ENCODE measurements at places on chromosomes 7 and 10.

DNA sequence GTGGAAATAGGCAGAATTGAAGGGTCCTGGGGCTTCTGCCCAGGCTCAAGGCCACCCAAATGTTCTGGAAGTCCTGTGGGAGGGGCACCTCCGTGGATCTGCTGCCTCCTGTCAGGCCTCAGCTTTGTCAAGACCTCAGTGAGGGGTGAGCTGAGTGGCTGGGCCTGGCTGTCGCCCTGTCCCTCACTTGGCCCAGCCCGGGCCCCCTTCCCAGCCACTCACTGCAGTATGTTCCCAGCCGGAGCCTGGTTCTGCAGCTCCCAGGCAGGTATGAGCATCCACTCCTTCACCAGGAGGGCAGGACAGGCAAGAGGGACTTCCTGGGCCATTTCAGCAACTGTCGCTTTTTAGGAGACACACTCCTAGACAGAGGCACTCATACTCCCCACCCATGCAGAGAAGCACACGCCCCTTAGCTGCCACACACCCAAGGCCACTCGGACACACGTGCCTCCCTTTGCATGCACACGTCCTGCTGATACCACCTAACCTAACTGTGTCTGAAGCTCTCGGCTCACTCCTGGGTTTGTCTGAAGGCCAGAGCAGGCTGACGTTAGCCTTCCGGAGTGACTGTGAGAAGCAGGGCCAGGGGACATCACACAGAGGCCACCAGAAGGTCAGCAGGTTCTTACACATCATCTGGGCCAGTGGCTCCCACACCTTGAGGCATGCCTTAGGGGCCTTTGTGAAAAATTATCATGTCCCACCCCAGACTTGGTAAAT, 72.2 kb upstream of the COL13A1 start:
- no peak for DNase-seq

- no peak for DNase-seq
Measured at GRCh38 chr10:89655722-89656121, 10.7 kb upstream of the PANK1 start.

GRCh38 chr10:80205477-80206276, at the start of gene ANXA11:
ANXA11 (minus strand) TSS chr10:80205537; CDS start chr10:80172861, 32,676 bp downstream.
- DNase-seq, result peak; percentile 53

DNA sequence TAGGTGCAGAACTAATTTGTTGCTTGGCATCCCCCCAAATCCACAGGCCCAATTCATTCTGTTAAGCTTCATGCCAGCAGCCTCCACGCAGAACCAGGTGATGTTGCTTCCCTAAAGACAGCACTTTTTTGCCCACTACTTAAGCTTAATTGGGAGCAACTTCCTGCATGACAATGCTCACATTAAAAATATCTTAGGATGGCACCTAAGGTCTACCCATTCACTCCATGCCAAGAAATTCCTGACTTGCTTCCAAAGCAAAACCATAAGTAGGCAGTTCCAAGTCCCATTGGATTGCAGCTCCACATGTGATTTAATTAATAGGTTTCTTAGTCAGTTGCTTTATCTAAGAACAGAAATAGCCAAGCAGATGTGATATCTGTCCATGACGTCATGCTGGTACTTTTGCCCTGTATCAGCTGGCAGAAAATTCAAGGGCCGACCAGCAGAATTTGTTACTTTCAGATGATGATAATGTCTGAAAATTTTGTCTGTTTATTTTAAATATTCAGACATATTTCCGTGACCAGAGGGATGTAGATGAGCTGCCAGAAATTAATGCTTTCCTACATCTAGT, 325.5 kb downstream of the LHFPL3 start:
- no peak for DNase-seq

DNA sequence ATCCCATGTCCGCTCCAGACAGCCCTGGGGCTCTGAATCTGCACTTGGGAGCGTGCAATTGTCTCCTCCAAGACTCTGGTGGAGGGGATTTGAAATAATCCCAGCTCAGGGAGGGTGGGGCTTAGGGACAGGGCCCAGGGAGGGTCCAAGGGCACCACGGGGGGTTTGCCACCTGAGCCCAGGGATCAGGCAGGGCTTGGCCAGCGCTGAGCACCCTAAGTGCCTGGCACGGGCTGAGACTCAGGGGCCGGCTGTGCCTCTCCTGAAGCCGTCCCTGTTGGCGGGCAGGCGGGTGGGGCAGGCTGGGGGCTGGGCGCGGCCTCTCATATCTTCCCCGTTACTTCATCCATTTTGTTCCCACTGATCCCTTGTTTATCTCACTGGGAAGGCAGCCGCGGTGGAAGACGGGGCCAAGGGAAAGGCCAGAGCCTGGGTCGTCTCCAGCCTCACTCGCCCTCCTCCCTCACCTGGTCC, 41.8 kb upstream of the ELN start:
- DNase-seq, result no peak

DNA sequence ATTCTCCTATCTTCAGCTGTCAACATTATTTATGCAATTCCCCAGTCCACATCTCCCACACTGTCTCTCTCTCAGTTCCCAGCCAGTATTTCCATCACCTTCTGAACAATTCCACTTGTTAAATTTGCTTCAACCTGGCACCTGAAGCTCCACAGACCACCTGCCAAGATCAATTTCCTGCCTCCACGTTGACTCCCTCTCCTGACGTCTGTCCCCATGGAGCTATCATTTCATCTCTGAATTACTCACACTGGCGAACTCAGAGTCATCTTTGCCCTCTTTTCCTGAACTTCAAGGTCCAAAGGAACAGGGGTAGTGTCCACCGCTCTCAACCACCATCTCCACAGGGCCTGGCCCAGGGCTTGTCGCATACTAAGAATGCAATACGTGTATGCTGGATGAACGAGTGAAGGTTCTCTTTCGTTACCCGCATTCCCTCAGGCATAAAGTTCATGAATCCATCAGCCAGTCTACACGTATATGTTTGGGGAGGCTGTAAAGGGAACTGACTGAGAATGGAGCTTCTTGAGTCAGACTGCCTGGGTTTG, 183.3 kb downstream of the JCAD start:
- DNase-seq, result no peak

GRCh38 chr10:110813743-110814472, 57.8 kb upstream of the PDCD4 start:
- DNase-seq, result no peak

DNA sequence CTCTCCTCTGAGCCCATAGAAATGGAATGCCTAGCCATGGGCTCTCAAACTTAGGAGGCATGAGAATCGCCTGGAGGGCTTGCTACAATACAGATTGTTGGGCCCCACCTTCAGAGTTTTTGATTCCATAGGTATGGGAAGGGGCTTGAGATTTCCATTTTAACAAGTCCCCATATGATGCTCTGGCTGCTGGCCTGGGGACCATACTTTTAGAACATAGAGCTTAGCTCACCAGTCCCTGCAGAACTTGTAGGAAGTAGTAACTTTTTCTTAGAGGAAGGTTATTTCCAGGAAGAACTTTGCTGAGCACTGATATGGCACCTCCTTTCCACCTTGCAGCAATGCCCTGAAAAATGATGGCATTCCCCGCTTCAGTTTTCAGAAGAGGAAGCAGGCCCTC, 177.0 kb upstream of the ZMIZ1 start:
- no peak for DNase-seq

GRCh38 chr10:74851831-74852230, 25.4 kb downstream of the KAT6B start:
- DNase-seq, result no peak

- DNase-seq, result no peak
Measured at GRCh38 chr7:157009778-157010587, 480 bp downstream of the MNX1 start.

GRCh38 chr7:101059620-101059942, 25.7 kb upstream of the TRIM56 start:
- DNase-seq, result no peak

DNA sequence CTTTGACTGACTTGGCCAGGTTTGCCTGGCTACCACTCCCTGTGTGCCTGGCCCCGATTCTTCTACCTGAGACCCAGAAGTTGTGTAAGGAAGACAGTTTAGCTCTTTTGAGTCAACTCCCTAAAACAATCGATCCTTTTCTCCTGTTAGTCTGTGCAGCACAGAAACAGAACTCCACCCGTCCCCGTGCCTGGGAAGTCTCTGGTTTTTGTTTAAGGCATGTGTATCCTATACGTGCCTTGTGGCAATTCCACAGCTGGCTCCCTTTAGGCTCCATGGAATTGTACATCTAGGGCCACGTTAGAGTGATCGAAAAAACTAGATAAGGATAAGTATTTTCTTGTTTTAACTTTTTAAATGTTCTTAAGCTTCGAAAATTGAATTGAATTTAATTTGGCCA, 131.6 kb downstream of the BICC1 start:
- no peak for DNase-seq

DNA sequence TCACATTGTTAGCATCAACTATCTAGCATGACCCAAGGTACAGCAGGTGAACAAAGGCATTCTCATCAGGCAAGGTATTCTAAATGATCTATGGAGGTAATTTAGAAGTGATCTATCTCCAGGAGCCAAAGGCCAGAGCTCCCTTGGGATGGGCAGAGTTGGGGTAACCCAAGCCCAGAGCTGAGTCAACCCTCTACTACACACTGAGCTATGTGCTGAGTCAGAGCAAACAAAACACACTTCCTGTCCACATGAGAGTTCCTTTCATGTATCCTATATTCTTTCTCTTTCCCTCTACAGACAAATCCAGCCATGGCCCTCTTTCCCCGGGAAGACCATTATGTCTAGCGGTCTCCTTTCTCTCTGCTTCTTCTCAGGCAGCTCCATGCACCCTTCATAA, 68.2 kb upstream of the AGK start:
- no peak for DNase-seq

DNA sequence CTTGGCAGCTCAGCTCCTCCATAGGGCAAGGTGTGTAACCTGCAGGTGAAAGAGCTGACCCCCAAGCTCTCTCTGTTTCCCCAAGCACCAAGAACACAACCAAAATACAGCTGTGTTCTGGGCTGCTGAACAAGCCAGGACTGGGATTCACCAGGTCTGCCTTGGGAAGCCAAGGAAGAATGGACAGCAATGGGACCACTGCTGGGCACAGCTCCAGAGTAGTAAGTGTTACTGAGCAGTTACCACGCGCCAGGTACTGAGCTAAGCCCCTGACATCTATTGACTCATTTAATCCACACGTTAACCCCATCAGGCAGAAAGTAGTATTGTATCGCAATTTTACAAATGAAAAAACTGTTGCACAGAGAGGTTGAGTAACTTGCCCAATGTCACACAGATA, 168.3 kb downstream of the GRID1 start:
- no peak for DNase-seq

- no peak for DNase-seq
Measured at GRCh38 chr7:37545619-37546534, 97.2 kb upstream of the ELMO1 start.

DNA sequence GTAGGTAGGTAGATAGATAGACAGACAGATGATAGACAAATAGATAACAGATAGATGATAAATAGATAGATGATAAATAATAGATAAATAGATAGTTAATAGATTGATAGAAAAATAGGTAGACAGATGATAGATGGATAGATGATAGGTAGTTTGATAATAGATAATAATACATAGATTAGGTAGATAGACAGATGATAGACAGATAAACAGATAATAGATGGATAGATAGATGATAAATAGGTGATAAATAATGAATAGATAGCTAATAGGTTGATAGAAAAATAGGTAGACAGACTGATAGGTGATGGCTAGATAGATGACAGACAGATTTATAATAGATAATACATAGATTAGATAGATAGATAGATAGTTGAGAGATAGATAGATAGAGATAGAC, 350.5 kb upstream of the DPP6 start:
- no peak for DNase-seq

- DNase-seq, result no peak
Measured at GRCh38 chr7:157973971-157974677, 613.5 kb downstream of the PTPRN2 start.

- DNase-seq, result peak; percentile 8
Measured at GRCh38 chr10:100909501-100910263, 3.1 kb upstream of the SLF2 start.

- DNase-seq, result no peak
Measured at GRCh38 chr10:1149793-1150637, 93.8 kb downstream of the WDR37 start.

DNA sequence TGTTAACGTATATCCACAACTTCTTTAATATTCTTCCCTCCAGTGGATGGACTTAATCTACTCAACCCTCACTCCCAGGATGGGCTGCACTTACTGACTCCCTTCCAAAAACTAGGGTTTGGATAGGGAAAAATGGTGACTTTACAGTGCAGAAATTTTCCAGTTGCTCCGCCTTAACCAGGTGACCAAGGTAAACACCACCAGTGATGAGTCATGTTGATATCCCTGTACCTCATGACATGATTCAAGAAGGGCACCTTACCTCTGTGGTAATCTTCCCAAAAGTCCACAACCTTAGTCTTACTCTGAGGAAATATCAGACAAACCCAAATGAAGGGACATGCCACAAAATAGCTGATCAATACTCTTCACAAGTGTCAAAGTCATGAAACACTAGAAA, 3.5 kb upstream of the GSTK1 start:
- DNase-seq, result no peak

DNA sequence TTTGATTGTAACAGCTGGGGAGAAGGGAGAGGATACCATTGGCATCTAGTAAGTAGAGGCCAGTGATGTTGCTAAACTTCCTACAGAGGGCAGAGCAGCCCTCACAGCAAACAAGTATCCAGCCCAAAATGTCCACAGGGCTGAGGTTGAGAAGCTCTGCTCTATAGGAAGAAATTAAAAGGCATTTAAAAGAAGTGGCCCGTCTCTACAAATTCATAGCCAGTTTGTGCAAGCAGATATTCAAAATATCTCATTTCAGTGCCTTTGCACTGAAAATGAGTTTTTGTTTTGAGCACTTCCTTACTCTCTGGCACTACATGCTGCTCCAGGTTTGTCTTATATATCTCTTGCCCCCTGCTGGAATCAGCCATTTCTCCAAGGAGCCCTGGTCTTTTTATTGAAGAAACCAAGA, 330.0 kb downstream of the BBS9 start:
- peak; percentile 32 for DNase-seq

GRCh38 chr10:102705531-102705930, 8.7 kb downstream of the ARL3 start:
- no peak for DNase-seq

- DNase-seq, result no peak
Measured at GRCh38 chr10:1545524-1545923, 191.8 kb downstream of the ADARB2 start.

- DNase-seq, result no peak
Measured at GRCh38 chr10:112456533-112456932, 9.5 kb downstream of the VTI1A start.

GRCh38 chr10:10270126-10271050, 747.3 kb upstream of the CELF2 start:
- DNase-seq, result no peak

- DNase-seq, result no peak
Measured at GRCh38 chr7:1103009-1103788, 15.3 kb downstream of the GPER1 start.

- DNase-seq, result peak; percentile 6
Measured at GRCh38 chr10:21888959-21889358, 114.6 kb downstream of the DNAJC1 start.

DNA sequence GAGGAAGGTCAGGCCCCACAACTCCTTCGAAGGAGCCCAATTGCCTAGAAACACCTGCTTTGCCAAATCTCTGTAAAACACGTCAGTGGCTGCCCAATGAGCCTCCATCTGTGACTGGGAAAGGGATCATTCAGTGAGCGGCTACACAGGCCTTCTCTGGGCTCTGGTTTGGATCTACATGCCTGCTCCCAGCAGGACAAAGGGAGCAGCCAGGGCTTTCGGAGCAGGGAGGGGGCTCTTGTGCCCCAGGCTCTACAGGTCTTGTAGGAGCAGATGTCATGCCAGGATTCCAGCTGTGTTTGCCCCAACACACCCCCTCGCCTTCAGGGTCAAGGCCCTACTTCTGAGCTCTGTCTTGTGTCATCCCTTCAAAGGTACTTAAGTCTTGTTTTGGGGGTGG, 73.5 kb downstream of the CLEC2L start:
- no peak for DNase-seq
